ENCODE measurements at places on chromosomes 1 and 21.

- DNase-seq, result no peak
These were observed 25.9 kb downstream of the TSPAN2 start for GRCh38 chr1:115063228-115063901.

GRCh38 chr1:232596666-232597303 lies 33.1 kb downstream of the SIPA1L2 start:
- no peak for DNase-seq

- peak; percentile 52 for DNase-seq
These were observed 55.4 kb downstream of the LAMC2 start for GRCh38 chr1:183241471-183241870.

DNA sequence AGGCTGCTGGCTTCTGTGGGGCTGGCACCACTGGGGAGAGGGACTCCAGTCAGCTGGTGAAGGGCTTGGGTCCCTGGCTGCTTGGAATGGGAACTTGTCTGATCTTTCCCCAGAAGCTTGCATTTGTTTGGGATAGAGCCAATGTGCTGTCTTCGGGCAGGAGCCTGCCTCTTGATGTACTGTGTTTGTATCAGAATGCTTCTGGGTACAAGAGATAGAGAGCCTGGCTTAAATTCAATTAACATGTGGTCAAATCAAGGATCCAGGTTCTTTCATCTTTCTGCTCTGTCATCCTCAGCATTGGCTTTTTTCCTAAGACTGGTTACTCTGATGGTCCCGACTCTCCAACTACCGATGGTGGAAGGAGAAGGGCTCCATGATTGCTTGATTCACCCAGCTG lies 16.0 kb upstream of the PROK1 start:
- DNase-seq, result no peak

GRCh38 chr1:186848509-186849130 lies 19.9 kb downstream of the PLA2G4A start:
- DNase-seq, result no peak

- no peak for DNase-seq
These were observed 112.1 kb upstream of the NEGR1 start for GRCh38 chr1:72394457-72394856.

- DNase-seq, result no peak
These were observed 60.8 kb upstream of the PRKACB start for GRCh38 chr1:84083307-84083706.

- DNase-seq, result no peak
These were observed 46.9 kb upstream of the TMEM125 start for GRCh38 chr1:43222879-43223278.

DNA sequence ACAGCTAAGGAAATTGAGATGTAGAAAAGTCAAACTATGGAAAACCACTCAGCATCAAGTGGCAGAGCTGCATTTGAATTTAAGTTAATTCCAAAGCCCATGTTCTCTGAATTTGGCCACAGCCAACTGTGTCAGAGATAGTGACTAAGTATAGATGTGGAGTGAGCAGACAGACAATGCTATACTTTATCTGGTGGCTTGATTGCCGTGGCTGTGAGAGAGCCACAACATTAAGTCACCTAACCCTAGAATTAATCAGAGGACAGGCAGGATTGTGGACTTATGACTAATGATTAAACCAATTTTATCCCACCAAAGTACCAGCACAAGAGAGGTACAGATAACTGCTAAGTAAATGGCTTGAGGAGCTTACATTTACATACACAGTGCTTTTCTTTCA lies 209.8 kb downstream of the TPR start:
- DNase-seq, result no peak

DNA sequence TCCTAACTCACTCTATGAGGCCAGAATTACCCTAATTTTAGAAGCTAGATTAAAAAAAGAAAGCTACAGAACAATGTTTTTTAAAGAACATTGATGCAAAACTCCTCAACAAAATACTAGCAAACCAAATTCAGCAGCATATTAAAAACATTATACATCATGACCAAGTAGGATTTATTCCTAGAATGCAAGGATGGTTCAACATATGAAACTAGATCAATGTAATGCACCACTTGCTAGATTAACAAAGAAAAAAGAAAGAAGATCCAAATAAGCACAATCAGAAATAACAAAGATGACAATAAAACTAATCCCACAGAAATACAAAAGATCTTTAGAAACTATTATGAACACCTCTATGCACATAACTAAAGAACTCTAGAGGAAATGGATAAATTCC lies 13.3 kb upstream of the PPT1 start:
- DNase-seq, result no peak

- no peak for DNase-seq
These were observed 147.2 kb downstream of the PEX14 start for GRCh38 chr1:10621906-10622305.

DNA sequence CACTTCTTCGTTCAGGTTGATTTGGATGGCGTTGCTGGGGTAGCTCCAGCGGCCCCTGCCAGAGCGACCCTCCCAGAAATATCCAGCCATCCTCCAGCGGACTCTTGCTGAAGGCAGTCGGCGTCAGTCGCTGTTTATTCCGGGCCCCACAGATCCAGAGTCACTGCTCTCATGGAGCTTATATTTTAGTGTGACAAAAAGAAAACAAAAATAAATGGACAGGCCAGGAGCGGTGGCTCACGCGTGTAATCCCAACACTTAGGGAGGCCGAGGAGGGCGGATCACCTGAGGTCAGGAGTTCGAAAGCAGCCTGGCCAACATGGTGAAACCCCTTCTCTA lies 791 bp upstream of the CFAP298 start:
- DNase-seq, result no peak

- DNase-seq, result no peak
These were observed 26.3 kb upstream of the BCAR3 start for GRCh38 chr1:93707956-93708355.

DNA sequence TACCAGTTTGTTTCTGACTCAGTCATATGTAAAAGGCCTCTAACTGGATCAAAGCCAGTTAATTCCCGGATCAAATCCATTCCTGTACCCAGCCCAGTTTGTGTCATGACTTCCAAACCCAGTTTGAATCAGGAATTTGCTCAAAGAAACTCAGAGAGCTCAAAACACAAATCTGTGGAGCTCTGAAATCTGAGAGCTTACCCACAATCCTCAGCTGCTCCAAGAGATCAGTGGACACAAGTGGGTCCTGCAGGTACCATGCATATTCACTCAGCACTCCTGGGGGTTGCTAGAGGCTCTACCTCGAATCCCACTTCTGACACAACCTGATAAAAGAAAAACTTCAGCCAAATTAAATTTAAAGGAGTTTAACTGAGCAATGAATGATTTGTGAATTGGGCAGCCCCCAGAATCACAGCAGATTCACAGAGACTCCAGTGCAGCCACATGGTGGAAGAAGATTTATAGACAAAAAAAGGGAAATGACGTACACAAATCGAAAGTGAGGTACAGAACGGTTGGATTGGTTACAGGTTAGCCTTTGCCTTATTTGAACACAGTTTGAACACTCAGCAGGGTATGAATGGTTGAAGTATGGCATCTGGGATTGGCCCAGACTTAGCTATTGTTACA lies 11.9 kb upstream of the MRPL55 start:
- no peak for DNase-seq

DNA sequence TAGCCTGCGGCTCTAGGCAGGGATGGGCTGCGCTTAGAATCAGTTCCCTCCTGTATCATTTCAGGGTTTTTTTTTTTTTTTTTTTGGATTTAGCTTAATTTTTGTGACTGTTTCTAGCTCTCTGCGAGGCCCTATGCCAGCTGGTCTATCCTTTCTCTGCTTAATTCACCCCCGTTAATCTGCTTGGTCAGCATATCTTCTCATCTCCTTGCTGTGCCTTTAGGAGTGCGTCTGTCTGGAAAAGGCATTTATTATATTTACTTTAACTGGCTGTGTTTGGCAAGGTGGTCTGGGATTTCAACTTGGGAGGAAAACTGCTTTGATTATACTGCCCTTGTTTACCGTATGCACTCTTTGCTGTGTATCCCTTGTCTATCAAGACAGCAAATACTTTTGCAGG lies 184.8 kb upstream of the KIAA0040 start:
- no peak for DNase-seq

DNA sequence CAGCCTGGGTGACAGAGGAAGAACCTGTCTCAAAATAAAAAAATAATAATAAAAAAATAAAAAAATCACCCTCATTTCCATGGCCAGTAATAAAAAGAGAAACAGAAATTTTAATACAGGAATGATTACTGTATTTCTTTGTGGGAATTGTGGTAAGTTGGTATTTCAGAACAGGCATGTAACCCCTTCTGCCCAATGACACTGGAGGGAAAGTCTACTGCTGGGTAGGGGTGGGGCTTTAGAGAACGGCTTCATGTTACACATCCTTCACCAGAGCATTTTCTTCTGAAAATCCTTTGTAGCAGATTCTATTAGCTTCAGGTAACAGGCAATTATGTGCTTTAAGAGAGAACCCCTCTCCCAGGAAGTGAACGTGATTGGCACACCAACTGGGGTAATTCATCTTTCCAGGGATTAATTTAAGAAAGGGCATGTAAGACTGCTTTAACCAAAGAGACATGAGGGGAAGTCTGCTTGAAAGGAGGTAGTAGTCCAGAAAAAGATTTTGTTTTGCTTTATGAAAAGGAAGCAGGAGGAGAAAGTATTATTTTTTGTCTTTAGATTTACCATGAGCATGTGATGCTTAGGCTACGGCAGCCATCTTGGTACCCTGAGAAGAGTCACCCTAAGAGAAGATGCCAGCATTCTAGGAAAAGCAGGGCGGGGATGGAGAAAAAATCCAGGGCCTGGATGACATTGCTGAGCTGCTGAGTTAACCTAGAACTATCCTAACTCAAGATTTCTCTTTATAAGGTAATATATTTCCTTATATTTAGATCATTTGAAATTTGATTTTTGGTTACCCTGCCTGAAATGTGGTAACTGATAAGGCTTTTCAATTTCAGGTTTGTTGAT lies 57.7 kb upstream of the DPT start:
- no peak for DNase-seq

DNA sequence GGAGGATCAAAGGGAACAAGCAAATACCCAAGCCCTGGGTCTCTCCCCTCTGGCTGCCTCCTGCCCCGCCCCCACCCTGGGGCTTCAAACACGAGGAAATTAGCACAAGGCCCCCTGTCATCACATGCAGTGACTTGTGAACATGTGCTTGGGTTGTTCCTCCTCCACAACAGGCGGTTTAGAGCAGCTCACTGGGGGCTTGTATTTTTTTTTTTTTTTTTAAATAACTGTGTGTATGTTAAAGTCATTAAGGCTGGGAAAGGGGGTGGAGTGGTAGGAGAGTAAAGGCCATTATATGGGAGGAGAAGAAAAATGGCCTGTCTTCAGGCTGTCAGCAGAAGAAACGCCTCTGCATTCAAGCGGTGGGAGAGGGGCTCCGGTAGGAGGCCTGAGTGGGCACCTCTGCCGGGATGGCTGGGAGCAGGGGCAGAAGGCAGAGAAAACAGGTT lies 64.2 kb downstream of the PLXNA2 start:
- DNase-seq, result no peak

DNA sequence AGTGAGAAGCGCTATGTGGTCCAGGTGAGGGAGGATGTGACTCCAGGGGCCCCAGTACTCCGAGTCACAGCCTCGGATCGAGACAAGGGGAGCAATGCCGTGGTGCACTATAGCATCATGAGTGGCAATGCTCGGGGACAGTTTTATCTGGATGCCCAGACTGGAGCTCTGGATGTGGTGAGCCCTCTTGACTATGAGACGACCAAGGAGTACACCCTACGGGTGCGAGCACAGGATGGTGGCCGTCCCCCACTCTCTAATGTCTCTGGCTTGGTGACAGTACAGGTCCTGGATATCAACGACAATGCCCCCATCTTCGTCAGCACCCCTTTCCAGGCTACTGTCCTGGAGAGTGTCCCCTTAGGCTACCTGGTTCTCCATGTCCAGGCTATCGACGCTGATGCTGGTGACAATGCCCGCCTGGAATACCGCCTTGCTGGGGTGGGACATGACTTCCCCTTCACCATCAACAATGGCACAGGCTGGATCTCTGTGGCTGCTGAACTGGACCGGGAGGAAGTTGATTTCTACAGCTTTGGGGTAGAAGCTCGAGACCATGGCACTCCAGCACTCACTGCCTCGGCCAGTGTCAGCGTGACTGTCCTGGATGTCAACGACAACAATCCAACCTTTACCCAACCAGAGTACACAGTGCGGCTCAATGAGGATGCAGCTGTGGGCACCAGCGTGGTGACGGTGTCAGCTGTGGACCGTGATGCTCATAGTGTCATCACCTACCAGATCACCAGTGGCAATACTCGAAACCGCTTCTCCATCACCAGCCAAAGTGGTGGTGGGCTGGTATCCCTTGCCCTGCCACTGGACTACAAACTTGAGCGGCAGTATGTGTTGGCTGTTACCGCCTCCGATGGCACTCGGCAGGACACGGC lies 2.2 kb downstream of the CELSR2 start:
- DNase-seq, result no peak

DNA sequence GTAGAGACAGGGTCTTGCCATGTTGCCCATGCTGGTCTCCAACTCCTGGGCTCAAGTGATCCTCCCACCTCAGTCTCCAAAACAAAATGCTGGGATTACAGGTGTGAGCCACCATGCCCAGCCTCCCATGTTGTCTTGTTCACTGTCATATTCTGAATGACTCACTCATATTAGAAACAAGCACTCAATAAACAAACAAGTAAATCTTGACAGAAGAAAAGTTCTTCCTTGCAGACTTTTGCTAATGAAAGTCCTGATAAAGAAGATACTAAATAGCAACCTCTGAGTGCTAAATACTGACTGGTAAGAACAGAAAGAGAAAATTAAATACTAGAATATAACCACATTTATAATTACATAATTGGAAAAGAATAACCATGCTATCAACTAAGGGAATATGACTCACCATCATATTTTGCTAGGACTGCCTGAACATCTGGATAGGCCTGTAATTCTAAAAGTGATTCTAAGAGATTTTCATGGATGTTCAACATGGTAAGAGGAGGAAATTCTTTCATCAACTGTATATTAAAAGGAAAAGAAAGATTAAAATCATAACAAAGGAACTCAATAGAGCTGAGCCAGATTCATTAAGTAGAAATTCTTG lies 37.3 kb downstream of the ST7L start:
- DNase-seq, result peak; percentile 30

GRCh38 chr1:33244143-33244808 lies 12.0 kb upstream of the ZNF362 start:
- DNase-seq, result no peak
